ENCODE measurements at places on chromosomes 6 and 20.

DNA sequence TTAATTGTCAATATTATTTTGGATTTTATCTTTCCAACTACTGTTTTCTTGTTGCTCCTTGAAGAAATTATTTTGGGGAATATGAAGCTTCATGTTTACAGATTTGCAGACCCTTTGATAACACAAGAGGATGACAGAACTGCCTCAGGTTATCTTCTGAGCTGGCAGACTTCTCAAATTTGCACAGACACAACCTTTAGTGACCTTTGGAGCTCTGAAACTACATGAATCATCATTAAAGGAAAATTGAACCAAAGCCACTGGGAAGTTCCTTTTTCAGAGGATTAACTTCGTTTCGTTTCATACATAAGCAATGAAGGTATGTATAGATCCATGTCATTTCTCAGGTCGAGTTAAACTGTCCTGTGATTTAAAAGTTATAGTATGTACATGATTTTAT, 85.9 kb downstream of the FBXO5 start:
- no peak for DNase-seq

DNA sequence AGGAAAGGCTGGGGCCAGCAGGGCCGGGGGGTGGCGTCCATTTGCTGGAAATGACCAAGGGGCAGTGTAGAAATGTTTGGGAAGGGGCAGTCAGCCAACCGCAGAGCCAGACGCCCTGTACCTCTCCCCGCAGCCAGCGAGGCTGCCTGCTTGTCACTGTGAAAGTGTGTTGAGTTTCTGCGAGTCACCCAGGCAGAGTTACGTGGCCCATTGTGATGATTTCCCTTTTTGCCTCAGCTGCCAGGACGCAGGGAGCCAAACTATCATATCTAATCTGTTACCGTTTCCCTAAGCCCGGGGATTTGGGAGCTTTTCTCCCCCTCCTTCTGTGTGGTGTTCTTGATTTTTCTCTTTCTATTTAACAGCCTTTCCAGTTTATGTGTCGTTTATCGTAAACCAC, 67.9 kb upstream of the STX16 start:
- DNase-seq = no peak

GRCh38 chr20:8535403-8536261, 403.6 kb downstream of the PLCB1 start:
- DNase-seq = no peak

DNA sequence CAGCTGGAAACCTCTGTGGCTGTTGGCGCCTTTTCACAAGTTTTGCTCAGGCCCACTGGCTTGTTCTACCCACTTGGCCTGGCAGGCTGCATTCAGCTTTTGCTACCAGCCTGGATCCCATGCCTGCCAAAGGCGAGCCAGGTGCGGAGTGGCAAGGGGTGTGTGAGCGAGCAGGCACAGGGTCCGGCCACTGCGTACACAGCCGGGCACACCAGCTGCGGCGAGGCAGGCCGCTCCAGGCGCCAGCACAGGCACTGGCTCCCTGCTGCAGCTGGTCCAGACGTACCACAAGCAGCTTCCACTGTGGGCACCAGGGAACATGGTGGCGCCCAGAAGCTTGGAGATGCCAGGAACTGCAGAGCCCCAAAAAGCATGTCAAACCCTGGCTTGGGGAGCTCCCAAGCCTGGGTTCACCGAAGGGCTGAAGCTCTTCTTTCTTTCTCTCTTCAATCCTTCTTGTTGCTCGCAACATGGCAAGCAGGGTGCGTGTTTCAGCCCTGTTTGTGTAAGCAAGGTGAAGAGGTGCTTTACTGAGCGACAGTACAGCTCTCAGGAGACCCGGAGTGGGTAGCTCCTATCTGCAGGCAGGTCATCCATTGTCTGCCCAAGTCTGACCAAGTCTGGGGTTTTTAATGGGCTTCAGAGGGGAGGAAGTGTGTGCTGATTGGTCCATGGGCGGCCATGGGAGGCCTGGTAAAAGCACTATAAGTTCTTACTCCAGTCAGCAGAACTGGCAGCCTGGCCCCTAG, 32.6 kb upstream of the GRM4 start:
- DNase-seq = no peak

DNA sequence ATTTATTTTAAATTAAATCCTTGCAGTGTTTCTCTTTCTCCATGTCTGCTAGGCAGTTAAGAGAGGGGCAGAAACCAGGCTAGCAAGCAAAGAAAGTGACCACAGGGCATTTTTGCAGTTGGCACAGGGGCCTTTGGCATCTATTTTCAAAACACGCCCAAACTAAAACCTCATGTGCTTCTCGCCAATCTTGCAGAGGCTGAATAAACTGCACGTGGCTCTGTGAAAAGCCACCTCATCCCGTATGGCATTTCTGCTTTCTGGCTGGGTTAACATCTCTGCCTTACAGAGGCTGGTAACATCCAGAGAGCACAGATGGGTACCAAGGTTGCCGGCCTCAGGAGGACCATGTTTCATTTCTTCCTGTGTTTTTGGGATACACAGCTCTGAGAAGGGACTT, 54.6 kb downstream of the GJA10 start:
- no peak for DNase-seq

GRCh38 chr20:60695226-60696000, 556.6 kb upstream of the CDH4 start:
- no peak for DNase-seq

DNA sequence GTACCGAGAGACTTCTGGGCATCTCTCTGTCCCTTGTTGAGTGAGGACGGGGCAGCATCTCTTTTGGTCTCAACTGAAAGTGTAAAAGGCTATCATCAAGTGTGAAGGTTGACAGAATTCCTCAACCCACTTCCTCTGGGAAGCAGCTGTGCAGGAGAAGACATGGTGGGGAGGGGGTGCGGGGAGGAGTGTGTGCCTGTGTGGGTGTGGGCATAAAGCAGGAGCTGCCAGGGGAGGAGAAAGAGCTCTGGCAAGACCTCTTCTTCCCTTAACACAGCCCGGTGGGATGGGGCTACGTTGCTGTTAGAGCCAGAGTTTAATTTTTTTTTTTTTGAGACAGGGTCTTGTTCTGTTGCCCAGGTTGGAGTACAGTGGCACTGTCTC, 31.8 kb downstream of the CPXM1 start:
- no peak for DNase-seq

DNA sequence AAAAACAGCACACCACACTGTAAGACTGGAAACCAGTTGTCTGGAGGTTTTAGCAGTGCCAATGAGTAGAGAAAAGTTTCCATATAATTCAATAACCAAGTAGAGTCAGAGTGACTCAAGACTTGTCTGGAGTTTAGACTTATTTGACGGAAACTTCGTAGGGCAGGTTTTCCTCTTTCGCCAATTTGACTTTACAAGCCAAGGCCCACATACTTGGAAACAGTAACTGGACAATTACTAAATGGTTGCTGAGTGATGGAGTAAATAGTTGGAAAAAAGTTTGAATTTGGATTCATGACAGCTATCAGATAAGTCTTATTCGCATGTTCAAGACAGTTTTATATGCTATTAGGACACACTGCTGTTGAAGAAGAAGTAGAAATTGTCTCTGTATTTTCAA, 48.1 kb upstream of the CTAGE9 start:
- DNase-seq = no peak

DNA sequence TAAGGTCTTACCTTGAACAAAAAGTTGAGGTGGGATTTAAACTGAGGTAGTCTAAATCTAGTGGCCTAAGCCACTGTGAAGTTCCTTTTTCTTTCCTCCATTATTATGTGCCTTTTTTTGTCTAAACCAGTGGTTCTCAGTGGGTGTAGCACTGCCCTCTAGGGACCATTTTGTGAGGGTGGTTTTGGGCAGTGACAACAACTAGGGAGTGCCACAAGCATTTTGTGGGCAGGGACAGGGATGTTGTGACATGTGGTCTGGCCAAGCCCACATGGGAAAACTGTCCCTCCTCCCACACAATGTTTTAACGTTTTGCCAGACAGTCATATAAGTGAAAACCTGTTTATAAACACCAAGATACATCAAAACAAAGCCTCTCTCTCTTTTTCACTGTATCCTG, 899.4 kb upstream of the FLRT3 start:
- DNase-seq = no peak

GRCh38 chr6:109069746-109070145, 24.9 kb downstream of the SESN1 start:
- DNase-seq = no peak

GRCh38 chr6:118354641-118355040, 193.5 kb upstream of the PLN start:
- DNase-seq = no peak

DNA sequence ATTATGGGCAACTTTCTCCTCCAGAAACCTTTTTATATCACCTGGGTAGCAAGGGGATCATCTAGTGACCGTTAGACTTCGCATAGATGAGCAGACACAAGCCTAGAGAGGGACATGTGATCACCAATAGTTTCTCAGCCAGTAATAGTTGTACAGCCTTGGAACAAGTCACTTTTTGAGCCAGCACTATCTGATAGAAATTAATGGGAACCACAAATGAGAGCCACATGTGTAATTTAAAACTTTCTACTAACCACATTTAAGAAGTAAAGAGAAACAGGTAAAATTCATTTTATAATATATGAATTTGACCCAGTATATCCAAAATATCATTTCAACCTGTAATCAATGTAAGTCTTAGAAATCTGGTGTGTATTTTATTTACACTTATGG, 592 bp upstream of the CTNNBL1 start:
- no peak for DNase-seq

- DNase-seq = no peak
These were observed 145.6 kb downstream of the TBX18 start for GRCh38 chr6:84618836-84619235.

DNA sequence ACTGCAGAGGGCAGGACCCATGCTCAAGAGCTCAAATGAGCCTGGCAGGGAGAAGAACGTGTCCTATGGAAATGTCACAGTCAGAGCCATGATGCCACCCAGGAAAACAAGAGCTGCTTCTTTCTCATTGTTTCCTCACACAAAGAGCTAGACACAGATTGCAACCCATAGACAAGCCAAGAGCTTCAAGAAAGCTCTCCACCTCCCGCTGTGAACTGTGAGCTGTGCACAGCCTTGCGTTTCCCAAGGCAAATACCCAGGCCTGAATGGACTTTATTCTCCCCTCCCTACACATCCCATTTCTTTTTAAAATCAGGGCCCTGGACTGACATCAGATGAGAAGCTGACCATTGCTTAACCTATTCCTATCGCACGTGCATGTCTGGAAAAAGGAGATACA, 388.8 kb downstream of the RNGTT start:
- DNase-seq = no peak

GRCh38 chr6:140979642-140980091, 1153.1 kb upstream of the GJE1 start:
- DNase-seq = no peak

DNA sequence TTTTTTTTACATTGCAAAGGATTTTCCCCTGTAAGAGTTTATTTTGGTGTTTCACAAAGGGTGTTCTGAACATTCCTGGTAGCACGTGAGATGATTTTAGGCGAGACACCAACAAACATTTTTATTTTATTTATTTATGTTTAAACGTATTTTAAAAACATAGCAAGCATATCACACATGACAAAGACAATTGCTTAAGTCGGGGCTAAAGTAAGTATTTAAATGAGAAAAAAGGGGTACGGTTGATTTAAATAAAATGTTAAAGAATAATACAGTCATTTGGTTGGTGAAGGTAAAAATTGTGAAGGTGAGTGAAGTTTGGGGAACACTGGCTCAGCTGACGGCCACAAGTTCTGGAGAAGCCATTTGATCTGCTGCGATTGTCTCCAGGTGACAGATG, 129.7 kb downstream of the BMP7 start:
- no peak for DNase-seq

DNA sequence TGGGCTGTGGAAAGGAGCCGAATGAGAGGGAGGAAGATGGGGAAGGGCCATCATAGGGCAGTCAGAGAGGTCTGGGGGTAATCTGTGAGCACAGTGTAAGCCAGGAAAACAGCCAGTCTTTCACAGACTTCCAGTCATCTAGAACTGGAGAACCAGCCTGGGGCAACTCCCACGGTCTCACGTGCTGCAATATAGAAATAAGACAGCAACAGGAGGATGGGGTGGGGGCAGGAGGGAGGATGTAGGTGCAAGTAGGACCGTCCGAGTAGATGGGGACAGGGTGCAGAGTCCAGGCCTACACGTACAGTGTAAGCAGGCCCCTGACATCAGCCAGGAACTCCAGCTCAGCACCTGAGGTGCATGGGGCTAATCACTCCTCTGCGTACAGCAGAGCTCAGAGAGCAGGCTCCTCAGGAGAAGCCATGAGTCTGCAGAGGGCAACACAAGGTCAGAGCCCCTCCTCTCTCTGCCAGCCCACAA, 58.2 kb upstream of the TNFAIP3 start:
- no peak for DNase-seq

- no peak for DNase-seq
These were observed 53.5 kb upstream of the SLC2A12 start for GRCh38 chr6:134105940-134106339.

- DNase-seq = no peak
These were observed 53.5 kb downstream of the COL21A1 start for GRCh38 chr6:56193846-56194245.

DNA sequence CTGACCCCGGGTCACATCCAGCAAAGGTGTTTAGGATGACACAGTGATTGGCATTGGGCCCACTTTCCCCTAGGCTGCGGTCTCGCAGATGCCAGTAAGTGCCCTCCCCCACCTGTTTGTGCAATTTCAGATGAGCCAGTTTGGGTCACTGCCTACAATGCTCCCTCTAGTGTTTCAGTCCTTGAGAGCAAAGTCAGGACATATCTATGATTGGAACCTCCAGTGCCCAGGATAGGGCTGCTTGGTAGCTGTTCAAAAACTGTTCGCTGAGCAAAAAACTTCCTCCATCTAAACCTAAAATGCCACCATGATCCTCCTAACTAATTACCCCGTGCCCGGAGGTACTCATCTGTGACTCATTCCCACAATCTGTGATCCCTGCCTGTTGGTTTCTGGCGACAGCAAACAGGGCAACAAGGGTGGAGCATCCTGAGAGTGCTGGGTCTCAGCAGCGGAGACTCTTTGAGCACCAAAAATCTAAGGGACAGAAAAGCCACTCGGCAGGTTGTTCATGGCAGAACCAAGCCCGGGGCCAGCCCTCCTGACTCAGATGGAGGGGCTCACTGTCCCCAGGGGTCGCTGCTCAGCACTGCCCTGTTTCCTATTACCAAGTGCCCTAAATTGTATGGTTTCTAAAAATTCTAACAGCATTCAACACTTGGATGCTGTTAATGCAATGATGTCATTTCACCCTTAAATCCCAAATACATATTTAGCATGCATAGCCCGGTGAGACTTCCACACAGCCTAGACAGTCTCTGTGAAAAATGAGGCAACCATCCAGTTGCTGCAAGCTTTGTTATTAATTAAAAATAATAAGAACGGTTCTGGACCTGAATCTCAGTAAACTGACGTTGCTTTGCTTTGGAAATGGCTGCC, 5.0 kb downstream of the VSX1 start:
- DNase-seq = no peak

DNA sequence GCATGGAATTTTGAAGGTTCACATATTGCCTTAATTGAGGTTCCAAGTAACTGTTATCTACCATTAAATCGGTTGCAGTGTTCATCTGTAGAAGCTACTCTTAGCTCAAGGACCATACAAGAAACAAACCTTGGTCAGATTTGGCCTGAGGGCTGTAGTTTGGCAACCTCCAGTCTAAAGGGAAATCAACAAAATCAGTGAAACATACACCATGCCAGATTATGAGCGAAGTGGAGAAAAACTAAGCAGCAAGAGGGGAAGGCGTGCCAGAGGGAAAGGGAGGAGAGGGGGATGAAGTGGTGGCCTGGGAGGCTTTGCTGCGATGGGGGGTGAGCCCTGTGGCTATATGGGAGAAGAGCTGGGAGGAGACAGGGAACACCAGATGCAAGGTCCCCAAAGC, 8.8 kb upstream of the SNAI1 start:
- no peak for DNase-seq

Data from right lung (tissue), 10 donors.